ENCODE measurements at places on chromosomes 4 and X.

- no peak for DNase-seq
Measured at GRCh38 chr4:20652226-20652885, 47.9 kb upstream of the PACRGL start.

DNA sequence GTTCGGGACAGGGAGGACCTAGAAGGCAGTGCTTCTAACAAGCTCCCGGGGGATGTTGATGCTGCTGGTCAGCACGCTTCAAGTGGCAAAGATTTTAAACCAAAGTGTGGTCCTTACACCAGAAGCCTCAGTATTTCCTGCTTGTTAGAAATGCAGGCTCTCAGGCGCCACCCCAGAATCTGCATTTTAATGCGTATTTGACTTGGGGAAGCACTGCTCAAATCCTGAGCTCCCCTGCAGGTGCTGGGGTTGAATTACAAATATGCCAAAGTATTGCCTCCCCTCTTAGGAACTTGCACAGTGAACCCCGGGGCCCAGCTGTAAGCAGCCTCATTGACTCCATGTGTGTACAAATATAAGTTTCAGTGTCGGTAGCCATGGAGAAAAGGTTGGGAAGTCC is 70.8 kb upstream of the RAI2 start:
- DNase-seq, result no peak

GRCh38 chrX:8689473-8689872 is 42.5 kb downstream of the ANOS1 start:
- DNase-seq, result no peak

DNA sequence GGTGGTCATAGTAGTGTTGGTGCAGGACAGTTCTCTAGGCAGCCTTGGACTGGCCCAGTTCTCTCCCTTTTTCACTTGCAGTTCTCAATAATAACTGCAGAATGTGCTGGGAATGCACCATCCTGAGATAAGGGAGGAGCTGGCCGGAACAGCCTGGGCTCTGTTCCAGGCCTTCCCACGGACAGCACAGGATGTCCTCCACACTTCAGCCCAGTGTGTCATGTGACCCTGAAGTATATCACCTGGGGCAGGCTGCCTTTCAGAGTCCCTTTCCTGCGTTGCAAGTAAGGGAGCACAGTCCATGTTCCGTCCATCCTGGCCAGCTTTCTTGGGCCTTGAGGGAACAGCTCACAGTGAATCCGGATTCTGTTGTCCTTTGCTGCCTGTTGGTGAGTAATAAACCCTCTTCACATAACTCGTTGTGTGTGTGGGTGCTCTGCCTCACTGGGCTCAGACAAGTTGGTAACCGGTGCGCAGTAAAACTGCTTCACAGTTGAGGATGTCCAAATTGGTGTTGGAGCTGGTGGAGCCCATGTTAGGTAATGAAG is 32.3 kb upstream of the BBS12 start:
- no peak for DNase-seq

DNA sequence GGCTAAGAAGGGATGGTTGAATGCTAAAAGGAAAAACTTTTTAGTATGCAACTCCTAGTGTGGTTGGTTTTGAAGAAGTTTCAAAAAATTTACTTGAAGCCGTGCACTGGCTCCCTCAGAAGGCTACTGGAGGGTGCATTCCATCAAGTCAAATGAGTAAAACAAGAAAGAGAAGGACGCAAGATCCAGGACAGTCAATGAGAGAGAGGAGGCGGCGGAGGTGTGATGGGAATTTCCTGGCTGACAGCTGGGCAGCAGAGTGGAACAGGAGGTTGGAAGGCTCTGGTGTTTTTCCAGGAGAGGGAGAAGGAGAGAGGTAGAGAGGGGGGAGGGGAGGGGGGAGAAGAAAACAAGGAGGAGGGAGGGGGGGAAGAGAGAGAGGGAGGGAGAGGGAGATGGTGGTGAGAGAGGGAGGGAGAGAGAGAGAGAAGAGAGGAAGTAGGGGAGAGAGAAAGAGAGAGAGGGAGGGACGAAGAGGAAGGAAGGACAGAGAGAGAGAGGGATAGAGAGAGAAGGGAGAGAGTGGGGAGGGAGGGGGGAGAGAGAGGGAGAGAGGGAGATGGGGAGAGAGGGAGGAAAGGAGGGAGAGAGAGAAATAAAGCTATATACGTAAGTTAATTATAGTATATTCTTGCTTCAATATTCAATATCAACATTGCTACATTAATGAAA is 126.4 kb downstream of the SH3KBP1 start:
- DNase-seq, result no peak

DNA sequence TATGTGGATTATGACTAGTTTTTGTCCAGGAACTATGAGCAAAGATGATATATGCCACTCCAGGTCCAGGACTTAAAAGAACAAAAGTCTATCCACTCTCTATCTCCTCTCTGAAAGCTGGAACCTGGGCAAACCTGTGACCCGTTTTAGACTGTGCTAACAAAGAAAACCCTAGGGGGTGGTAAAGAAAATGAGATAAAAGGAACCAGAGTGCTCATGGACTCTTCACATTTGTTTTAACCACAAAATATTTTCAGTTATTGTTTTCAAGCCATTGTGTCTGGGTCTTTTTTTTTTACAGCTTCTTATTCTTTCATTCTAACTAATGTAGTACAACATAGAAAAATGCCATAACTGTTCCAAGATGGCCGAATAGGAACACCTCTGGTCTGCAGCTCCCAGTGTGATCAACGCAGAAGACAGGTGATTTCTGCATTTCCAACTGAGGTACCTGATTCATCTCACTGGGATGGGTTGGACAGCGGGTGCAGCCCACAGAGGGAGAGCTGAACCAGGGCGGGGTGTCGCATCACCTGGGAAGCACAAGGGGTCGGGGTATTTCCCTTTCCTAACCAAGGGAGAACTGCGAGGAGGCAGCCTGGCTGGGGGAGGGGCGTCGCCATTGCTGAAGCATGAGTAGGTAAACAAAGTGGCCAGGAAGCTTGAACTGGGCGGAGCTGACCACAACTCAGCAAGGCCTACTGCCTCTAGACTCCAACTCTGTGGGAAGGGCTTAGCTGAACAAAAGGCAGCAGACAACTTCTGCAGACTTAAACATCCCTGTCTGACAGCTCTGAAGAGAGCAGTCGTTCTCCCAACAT is 45.1 kb downstream of the CHM start:
- DNase-seq, result no peak

GRCh38 chrX:35351212-35351611 is 408.6 kb downstream of the FAM47B start:
- no peak for DNase-seq

- DNase-seq, result no peak
Measured at GRCh38 chr4:167406181-167406580, 171.9 kb upstream of the SPOCK3 start.

- no peak for DNase-seq
Measured at GRCh38 chr4:4613126-4613465, 71.2 kb upstream of the STX18 start.

DNA sequence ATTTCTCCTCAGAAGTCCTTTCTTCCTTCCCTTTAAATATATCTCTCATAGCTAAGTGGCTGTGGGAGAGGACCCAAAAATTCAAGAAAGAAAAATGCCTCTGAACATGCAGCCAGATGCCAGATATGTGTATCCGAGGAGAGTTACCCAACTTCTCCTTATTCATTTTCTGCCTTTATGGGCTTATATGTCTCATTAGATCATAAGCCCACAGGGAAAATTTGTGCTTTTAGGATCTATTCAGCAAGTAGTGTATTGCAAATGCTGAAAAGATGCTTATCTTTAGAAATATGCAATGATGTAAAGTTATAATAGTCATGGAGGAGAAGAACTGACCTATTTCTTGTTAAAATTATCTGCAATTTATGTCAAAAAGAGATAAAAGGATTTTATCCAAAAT is 371.8 kb upstream of the NOCT start:
- DNase-seq, result no peak

- no peak for DNase-seq
Measured at GRCh38 chr4:103400405-103400804, 202.3 kb upstream of the CENPE start.

DNA sequence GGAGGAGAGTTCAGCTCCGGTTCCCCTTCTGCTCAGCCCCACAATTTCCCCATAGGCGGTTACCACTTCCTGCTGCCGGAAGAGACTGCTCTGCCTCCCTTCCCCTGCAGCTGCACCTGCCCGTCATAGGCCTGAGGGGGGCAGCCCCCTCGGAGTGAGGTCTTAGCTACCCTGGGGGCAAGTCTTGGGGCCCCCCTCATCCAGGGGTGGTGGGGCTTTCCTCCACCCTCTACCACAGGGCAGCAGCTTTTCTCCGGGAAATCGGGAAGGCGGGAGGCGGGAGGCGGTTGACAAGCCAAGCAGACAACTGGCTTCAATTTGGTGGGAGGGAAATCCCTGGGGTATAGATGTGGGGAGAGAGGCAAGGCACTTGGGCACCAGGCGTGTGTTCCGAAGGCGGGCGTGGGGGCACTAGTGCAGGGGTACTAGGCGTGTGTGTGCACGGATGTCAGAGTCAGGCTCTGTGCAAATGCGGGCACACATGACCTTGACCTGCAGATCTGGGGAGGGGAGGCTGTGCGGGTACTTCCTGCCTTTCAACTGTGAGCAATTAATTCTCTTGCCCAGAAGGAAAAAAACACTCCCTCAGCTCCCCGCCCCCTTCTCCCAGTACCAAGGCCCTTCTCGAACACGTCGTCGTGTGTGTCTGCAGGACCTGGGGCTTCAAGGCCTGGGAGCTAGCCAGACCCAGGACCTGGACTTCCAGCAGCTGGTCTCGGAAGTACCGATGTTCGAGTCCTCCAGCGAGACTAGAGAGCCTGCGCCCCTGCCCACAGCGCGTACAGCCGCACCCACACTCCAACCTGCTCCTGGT is 1.0 kb upstream of the ARHGAP4 start:
- peak; percentile 78 for DNase-seq

DNA sequence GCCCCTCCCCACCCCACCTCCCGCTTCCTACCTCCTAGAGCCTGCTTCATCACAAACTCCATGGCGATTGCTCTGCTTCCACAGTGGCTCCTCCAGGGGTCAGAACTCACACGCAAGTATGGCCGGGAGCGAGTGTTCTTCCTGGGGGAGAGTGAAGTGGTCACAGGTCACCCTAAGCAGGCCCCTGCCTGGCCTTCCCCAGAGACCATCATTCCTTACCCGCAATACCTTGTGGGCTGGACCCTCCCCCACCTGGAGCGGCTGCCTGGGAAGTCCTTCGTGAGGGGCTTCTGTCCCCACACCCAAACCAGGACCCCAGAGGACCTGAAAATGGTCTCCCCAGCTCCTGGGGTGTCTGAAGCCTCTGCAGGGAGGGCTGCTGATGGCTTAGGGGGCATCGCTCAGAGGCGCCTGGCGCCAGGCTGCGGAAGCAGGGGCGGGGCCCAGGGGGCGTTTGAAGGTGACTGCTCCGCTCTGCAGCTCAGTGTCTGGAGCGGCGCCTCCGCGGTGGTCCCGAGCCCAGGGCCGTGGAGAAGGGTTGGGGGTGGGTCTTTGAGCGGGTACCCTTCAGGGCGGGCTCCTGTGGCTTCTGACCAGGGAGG is 1.4 kb downstream of the CPLX1 start:
- no peak for DNase-seq

DNA sequence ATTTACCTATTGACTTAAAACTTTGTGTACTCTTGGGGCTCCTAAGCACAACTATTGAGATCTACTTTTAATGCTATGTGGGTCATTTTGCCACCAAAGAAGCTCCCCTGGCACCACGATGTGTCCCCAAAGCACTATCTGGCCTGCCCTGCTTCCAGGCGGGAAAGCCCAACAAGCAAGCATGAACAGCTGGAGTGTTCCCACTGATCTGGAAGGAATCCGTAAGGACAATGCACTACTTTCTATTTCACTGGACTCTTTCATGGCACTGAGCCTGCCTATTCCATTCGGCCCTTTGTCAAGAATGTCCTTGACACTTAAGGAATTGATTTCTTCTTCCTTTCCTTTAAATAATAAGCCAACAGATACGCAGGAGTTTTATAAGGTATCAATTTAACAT is 38.8 kb downstream of the GRIA3 start:
- no peak for DNase-seq

DNA sequence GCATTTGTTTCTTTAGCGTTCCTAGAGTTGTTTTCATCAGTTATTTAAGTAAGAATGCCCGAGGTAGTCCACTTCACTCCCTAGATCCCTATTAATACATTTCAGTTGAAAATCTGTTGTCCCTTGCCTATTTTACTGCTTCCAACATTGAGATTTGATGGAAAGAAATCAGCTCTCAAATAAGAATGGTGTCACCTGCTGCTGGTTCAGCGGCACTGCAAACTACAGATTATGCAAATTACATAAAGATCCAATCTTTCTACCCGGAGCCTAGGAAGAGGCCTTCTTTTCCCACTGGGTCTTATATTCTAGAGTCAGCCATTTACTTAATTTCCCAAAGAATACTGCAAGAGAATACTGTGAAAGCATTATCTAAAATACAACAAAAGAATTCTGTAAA is 597.6 kb upstream of the MAGEB2 start:
- DNase-seq, result no peak

- DNase-seq, result no peak
Measured at GRCh38 chrX:112696481-112696880, 16.7 kb upstream of the LHFPL1 start.

- DNase-seq, result no peak
Measured at GRCh38 chr4:113901994-113902787, 77.3 kb downstream of the ARSJ start.

- peak; percentile 26 for DNase-seq
Measured at GRCh38 chr4:156968479-156968984, 3.1 kb downstream of the PDGFC start.

- no peak for DNase-seq
Measured at GRCh38 chrX:54423161-54423888, 16.9 kb upstream of the TSR2 start.

Data from NCI-H1105 treated with DMSO at 0.1 percent for 48 hours (cell line).